ENCODE measurements at places on chromosomes 1 and 21.

GRCh38 chr21:39007532-39007931 lies 175.7 kb downstream of the PSMG1 start:
- DNase-seq = no peak

DNA sequence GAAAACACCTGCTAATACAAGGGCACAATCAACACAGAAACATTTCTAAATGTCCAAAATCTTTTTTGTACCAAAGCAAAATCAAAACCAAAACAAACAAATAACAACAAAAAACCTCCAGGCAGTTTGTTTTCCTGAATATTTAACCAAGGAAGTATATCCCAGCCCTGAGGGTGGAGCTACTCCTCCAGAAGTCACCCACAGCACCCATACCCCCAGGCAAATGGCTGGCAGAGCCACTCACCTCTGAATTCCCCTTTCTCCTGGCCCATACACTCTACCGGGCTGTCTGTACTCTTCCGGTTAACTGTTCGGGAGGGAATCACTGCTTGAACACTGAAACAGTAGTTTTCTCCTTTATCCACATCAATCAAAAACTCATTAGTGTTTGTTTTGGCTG lies 9.5 kb downstream of the F3 start:
- no peak for DNase-seq

DNA sequence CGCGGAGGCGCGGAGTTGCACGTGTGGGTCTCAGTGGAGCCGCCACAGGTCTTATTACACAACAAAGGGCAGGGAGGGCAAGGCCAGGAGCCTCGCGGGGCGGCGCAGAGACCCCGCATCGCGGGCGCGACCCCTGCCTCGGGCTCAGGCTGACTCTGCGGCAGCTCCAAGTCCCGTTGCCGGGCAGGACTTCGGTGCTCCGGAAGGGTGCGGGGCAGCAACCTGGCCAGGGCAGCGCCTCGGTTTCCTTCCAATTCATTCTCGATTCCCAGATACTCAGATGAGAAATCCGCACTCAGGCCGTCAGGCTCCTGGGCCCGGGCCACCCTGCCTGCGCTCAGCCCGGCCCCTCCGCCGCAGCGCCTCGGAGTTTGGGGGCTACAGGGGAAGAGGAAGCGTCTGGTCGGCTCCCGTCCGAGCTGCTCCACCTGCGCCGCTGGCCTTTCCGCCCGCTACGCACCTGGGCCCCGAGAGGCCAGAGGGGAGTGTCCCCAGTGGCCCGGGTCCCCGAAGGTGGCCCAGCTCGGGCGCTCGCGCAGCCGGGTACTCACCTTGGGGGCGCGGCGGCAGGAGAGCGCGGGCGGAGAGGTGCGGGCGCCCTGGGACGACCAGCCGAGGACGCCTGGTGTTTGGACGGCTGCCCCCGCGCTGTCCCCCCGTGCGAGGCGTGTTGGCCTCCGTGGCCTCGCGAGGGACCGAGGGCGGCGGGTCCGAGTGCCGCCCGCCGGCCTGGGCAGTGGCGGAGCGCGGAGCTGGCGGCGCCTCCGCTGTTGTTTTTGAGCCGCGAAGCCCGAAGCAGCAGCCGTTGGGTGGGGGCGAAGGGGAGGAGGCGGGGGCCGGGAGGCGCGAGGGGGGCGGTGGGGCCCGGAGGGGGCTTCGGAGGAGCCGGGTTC lies 1.1 kb upstream of the PRDM16 start:
- DNase-seq = no peak

GRCh38 chr21:42317826-42318746 lies 2.9 kb upstream of the TFF3 start:
- DNase-seq = no peak

GRCh38 chr1:38076455-38076854 lies 29.9 kb upstream of the POU3F1 start:
- DNase-seq = no peak

GRCh38 chr1:38053416-38054091 lies 7.0 kb upstream of the POU3F1 start:
- no peak for DNase-seq

- no peak for DNase-seq
Measured at GRCh38 chr1:170692866-170693575, 29.1 kb downstream of the PRRX1 start.

DNA sequence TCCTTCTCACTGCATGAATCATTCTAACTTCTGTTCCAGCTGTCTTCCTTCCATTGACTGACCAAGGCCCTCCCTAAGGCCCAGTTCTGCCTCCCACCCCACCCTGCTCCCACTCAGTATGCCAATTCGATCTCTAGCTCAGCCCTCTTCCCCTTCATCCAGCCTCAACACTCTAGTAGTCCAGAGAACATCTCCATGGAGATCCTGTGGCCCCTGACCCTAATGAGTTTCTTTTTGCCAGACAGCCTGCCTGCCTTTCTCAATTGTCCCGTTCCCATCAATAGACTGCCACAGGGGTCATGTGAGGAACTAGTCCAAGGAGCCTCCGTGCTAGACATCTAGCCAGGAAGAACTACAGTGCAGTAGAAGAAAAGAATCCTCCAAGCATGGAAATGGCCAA lies 26.4 kb downstream of the RRAGC start:
- DNase-seq = no peak
